ENCODE measurements at places on chromosomes 7 and 10.

DNA sequence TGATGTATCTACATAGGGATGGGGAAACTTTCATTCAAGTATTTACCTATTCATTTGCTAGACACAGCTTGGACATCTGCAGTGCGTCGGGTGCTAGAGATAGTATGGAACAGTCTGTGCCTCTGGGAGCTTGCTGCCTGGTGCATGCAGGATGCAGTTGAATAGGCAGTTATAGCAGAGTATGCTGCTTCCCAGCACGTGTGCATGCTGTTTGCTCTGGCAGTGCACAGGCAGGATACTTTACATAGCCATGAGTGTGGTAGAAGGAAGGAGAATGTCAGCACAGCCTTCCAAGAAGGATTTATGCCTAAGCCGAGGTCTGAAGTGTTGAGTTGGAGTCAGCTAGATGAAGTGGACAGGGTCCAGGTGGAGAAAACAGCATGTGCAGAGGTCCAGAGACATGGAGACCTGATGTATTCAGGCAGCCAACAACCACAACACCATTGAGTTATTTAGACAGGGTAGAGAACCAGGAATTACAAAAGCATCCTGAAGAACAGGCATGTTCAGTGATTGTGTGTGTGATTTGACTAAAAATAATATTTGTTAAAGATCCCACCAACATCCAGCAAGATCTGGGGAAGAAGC is 8.1 kb downstream of the MAP3K8 start:
- no peak for DNase-seq

DNA sequence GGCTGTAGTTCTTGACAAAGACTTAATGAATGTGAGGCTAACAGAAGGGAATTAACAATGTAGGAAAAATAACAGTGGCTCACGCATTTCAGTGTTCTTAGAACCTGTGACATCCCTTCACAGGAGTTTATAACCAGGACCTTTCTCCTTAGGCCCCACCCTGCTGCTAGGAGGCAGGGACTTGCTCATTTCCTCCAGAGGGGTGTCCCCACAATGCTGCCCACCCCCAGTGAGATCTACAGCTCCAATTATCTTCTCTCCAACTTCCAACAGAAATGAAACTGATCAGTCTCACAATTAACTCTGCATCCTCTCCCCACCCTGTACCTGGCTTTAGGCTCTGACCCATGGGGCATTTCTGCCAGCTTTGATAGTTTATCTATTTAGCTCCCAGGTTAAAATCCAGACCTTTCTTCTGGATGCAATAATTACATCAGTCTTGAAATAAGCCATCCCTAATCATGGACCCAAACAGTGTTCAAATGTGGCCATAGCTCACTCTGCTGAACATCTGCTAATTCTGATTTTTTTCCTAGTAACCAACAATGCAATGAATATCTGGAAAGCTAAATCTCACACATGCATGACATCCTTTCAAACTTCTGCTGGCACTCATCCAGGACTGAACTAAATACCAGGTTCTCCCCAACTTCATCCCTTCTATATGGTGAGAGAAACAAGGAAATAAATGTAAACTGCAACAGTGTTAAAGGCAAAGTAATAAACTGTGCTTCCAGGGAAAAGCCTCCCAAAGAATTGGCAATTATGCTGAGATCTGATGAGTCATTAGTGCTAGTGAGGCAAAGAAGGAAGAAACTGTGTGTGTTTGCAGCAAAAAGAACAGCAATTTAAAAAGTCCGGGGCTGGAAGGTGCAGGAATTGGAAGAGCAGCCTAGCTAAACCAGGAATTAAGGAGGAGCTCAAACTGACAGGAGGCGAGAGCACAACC is 64.6 kb downstream of the HERPUD2 start:
- no peak for DNase-seq

GRCh38 chr10:69101451-69102095 is 13.7 kb downstream of the SRGN start:
- DNase-seq, result no peak

- DNase-seq, result no peak
Measured at GRCh38 chr7:16638282-16639280, 7.0 kb downstream of the ANKMY2 start.

DNA sequence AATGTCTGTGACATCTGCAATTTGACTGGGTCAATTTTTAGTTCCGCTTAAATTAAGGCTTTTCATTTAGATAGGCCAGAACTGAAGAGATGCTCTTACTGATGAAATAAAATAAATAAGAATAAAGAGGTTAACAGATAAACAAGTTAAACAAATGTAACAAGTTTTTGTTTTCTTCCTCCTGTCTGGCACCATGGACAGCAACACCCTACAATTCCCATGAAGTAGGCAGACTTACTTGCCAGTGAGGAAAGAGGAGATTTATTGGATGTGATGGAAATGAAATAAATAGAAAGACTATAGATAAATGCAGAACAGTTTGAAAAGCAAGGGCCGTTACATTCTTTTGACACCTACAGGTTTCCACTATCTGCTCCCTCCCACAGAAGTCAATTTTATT is 118.5 kb downstream of the AMPH start:
- no peak for DNase-seq

DNA sequence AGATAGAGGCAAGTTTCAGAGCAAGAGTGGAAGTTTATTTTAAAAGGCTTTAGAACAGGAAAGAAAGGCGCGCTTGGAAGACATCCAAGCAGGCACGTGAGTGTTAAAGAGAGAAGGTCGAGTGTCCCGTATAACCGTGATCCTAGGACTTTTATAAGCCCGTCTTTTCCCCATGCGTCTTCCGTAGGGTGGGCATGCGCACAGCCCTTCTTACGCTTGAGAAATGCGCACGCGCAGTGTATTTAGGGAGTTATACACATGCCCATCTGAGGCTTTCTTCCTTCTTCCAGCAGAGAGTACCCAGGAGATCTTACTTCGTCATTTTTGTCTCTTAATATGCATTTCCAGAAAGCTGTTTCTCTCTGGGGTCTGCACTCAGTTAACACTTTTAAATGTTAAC is 52.4 kb downstream of the CALD1 start:
- DNase-seq, result no peak

DNA sequence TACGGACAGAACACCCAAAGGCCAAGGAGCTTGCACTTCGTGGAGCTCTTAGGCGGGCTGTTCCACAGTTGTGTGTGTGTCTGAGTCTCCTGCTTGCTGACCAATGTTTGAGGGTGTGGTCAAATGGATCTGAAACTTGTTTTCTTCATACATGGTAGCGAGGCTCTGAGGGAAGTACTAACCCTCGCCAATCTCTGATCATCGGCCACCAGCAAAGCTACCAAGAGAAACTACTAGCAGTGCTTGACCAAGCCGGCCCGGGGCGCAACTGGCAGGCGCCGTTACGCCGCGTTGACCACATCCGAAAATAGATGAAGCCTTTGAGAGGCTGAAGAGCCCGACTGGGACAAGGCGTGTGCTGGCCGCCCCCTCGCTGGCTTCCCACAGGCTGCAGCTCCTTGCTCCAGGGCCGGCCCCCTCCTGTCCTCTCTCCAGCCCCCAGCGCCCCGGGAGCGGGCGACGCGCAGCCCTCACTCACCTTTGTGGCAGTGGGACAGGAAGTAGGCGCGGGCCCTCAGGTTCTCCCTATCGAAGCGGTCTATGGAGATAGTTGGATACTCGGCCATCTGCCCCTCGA is 384 bp downstream of the DCLRE1C start:
- no peak for DNase-seq

- DNase-seq, result no peak
Measured at GRCh38 chr10:91935886-91936285, 12.3 kb downstream of the BTAF1 start.

- DNase-seq, result no peak
Measured at GRCh38 chr7:2971914-2972834, 71.5 kb downstream of the CARD11 start.

DNA sequence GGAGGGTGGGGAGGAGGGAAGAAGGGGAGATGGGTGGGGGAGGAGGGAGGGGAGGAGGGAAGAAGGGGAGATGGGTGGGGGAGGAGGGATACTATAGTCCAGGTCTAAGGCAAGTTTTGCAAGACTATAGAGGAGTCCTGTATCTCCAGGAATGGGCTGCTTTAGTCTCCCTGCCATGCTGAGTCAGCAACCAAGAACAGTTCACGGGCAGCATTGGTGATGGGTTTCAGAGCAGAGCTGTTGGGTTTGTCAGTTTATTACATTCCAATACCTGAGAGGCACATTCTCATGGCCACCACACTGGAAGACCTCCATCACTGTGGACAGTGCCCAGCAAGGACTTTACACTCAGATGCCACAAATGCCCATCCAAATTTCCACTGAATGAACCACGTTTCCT is 212.7 kb downstream of the GRM8 start:
- DNase-seq, result no peak

GRCh38 chr7:113247198-113247597 is 128.8 kb upstream of the SMIM30 start:
- no peak for DNase-seq

GRCh38 chr10:62185919-62186692 is 82.5 kb downstream of the RTKN2 start:
- no peak for DNase-seq

DNA sequence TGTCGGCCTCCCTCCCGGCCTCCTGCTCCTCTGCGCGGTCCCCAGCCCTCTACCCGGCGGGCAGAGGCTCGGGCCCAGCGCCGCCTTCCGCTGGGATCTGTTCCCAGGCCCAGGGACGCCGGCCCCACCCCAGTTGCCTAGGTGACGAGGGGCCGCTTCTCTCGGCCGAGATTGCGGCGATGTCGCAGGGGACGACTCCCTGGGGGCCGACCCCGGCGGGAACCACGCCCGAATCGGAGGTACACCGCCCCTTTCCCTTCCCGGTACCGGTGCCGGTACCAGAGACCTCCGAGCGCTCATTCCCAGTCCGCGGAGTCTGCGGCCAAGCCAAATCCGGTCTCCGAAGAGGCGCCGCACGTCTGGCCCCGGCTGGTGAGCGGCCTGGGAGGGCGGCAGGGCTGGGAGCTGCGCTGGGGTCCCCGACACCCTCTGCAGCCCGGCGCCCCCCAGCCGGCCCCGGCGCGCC is at the start of gene CABCOCO1:
Gene CABCOCO1, plus strand, starts transcription at position 136 of the 466 bp plus-strand sequence. Its CDS starts 44 bp downstream, at position 180.
- DNase-seq, result no peak

DNA sequence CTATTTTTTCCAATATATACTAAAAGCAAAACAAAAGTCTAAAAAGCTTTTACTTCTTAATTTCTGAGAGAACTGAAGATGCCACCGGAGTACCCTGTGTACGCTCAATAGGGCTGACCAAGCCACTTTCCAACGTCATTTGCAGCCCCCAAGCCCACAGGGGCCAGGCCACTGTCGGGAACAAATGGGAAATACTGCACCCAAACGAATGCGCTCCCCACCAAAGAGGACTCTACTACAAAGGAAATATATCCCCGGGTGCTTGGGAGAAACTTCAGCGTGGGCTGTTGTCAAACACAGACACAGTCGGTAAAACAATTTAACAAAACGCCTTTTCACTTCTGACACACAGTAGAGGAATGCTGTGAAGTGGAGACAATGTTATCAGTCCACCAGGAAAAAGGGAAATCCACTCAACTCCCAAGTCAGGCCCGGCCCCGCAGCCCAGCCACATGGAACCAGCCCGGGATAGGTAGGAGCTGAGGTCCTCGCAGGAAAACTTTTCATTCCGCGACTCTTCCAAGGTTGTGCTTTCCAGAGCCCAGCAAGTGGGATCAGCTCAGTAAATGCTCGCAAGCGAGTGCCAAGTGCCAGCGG is 1.4 kb downstream of the PARD3 start:
- DNase-seq, result no peak

DNA sequence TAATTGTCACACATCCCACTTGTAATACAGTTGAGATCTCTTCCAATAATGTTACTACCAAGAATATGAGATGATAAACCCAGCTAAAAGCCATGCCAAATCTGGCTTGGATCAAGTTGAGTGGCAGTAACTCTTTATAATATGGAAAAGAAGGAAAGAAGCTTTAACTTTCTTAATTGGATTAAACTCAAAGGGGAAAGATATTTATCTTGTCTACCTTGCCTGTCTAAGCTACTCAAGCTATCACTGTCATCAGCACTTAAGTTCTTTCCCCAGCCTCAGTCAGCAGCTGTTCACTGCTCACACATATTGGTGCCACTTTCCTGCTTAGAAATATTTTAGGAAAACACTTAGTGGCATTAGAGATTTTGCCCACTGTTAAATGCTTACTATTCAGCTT is 350.7 kb downstream of the IPMK start:
- no peak for DNase-seq

DNA sequence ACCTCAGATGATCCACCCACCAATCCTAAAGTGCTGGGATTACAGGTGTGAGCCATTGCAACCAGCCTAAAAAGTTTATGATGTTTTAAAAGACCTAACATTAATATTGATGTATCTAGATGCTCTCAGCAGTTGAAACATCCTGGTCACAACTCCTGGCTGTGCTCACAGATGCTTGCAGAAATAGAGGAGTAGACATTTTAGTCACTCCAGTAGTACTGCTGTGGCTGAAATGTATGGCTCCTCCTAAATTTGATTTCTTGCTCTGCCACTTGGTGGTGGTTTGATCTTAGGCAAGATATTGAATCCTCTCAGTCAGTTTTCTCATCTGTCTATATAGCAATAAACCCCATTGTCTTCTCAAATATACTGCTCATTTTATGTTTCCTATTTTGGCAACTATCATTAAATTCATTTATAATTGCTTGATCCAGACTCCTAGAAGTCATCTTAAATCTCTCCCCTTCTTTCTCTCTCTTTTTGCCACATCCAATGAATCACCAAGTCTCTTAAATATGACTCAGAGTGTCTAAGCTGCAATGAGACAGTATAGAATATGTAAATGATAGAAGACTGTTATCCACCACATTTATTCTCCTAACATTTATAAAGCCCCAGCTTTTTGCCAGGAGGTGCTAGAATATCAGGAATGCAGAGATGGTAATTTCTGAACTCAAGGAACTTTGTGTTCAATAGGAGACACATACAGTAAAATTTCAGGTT is 78.1 kb upstream of the NRBF2 start:
- DNase-seq, result no peak

DNA sequence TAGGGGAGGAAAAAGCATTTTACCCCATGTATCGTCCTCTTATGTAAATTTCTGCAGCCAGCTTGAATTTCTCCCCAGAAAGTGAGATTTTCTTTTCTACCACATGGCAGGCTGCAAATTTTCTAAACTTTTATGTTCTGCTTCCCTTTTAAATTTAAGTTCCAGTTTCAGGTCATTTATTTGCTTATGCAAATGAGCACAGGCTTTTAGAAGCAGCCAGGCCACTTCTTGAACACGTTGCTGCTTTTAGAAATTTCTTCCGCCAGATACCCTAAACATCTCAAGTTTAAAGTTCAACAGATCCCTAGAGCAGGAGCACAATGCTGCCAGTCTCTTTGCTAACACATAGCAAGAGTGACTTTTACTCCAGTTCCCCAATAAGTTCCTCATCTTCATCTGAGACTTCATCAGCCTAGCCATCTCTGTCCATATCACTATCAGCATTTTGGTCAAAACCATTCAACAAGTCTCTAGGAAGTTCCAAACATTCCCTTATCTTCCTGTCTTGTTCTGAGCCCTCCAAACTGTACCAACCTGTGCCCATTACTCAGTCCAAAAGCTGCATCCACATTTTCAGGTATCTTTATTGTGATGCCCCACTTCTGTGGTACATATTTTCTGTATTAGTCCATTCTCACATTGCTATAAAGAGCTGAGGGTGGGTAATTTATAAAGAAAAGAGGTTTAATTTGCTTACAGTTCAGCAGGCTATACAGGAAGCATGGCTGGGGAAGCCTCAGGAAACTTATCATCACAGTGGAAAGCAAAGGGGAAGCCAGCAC is 16.3 kb downstream of the EZH2 start:
- DNase-seq, result no peak

- no peak for DNase-seq
Measured at GRCh38 chr7:37385787-37386186, 62.9 kb downstream of the ELMO1 start.

GRCh38 chr10:17512341-17513001 is 58.1 kb upstream of the ST8SIA6 start:
- DNase-seq, result no peak

- DNase-seq, result no peak
Measured at GRCh38 chr10:10630281-10630680, 387.4 kb upstream of the CELF2 start.
